Hepatic stellate cell (primary cell): ENCODE measurements at places on chromosomes 13 and 19.
A peak's percentile ranks its signal among the peaks of the same experiment; 100 is the strongest.

DNA sequence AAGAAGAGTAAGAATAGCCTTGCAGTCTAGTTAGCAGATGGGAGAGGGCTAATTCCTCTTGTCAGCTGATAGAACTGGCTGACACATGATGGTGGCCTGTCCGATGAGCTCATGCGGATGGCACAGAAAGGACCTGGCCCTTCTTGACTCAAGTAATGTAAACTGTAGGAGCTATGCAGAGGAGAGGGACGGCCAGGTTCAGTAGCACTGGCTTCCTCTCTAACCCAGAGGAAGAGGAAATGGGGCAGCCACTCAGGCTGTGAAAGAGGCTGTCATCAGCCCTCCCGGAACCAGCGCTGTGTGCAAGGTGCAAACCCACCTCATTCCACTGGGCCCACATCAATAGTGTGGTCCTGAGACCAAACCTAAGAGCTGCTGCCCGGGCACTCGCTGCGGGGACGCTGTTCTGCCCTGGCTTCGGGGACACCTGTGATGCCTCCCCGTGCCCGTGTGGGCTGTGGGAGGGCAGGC lies 30.8 kb upstream of the USE1 start:
- DNase-seq = no peak

- peak; percentile 68 for DNase-seq
Observed at GRCh38 chr19:11881151-11881800, 6.3 kb upstream of the ZNF69 start.

- no peak for DNase-seq
Observed at GRCh38 chr13:114078461-114079451, 53.7 kb downstream of the RASA3 start.

DNA sequence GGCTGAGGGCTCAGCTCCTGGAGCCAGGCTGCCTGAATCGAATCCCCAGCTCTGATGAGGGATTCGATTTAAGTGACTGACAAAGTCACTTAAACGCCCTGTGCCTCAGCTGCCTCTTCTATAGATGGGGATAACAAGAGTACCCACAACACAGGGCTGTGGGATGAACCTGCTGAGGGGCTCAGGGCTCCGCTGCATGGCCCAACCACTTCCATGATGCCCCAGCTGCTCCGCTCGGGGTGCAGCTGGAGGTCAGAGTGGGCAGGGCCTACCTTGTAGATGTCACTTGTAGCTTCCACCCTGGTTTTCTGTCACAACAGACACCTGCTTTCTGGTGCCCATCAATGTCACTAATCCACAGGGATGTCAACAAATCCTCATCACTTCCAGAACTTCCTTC lies 39.2 kb downstream of the STK24 start:
- no peak for DNase-seq

DNA sequence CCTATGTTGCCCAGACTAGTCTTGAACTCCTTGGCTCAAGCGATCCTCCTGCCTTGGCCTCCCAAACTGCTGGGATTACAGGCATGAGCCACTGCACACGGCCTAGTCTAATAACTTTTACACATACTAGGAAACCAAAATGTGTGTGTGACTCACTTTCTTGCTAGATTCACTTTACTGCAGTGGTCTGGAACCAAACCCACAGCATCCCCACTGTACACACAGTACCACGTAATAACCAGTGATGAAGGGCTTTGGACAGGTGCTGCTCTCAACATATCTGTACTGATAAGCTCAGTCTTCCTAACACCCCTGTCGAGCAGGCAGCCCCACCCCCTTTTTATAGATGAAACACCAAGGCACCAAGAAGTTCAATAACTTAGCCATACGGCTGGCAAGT lies 5.1 kb downstream of the DNMT1 start:
- DNase-seq = no peak

GRCh38 chr13:41282129-41282571 lies 18.8 kb upstream of the MTRF1 start:
- DNase-seq = no peak

GRCh38 chr13:49667773-49668172 lies 23.5 kb downstream of the EBPL start:
- DNase-seq = no peak

GRCh38 chr19:41319500-41320184 lies 9.7 kb downstream of the CCDC97 start:
- no peak for DNase-seq

DNA sequence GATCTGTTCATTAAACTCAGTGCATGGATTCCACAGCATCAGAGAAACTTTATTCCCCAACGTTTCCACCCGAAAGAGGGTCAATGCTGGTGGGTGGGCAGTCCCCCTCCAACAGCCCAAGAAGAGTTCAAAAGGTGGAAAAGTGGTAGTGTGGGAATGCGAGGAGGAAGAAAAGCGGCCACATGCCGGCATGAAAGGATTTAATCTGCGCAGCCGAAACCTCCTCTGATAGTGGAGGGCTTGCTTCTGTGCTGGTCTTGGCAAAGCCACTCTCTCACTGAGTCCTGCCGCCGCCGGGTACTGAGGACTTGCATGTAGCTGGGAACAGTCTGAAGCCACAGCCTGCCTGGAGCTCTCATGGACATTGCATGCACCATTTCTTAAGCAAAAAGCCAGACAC lies 136.2 kb upstream of the ZNF536 start:
- no peak for DNase-seq

DNA sequence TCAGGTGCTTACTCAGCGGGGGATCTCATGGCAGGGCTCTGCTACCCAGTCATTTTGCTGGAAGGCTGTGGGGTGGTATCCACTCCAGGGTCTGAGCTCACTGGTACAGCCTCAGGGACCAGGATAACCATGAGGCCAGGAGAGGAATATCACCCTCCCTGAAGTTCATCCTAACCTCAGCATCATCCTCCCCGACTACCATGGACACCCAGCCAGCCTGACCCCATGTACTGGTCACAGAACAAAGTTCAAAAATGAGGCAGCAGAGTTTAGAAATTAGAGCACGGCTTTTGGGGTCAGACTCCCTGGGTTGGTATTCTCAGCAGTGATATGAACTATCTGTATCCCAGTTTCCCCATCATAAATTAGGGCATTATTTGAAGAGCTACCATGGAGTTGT lies 35.5 kb upstream of the RXFP2 start:
- DNase-seq = no peak

DNA sequence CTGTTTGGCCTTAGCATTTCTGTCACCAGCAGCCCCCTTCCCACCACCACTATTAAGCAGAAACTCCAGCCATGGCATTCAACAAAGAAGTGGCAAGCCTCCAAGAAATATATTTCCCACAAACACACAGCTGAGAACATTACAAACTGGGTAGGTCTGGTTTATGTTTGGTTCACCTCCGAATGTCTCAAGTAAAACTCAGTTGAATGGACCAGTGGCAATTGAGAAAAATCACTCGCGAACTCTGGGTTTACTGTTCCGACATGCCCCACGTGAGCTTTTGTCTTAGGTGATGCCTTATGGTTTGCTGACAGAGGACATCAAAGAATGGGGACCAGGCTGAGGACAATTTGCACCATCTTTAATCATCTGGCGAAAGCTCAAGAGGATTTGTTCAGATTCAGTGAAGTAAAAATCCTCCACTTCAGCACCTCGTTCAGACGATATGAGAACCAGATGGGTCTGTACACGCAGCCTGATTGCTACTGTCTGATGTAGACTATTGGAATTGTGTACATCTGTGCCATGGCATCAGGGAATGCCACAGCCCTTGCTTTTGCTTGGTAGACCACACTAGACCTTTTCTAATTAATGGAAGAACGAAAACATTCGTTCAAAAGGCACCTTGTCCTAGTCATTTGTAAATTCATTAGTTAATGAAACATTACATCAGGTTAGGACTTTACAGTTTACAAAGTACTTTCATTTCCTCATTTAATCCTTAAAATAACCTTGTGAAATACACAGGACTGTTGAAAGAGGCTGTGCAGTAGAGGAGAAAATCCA lies 59.4 kb downstream of the SLC10A2 start:
- DNase-seq = no peak

DNA sequence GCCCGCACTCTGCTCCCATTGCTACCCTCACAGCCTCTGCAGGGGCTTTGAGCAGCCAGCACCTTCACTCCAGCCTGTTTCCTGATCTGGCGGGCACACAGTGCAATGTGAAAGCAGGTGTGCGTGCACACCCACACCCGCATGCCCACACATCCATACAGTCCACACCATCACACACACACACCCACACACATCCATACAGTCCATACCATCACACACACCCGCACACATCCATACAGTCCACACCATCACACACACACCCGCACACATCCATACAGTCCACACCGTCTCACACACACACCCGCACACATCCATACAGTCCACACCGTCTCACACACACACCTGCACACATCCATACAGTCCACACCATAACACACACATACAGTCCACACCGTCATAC lies 28.0 kb downstream of the PIAS4 start:
- no peak for DNase-seq

DNA sequence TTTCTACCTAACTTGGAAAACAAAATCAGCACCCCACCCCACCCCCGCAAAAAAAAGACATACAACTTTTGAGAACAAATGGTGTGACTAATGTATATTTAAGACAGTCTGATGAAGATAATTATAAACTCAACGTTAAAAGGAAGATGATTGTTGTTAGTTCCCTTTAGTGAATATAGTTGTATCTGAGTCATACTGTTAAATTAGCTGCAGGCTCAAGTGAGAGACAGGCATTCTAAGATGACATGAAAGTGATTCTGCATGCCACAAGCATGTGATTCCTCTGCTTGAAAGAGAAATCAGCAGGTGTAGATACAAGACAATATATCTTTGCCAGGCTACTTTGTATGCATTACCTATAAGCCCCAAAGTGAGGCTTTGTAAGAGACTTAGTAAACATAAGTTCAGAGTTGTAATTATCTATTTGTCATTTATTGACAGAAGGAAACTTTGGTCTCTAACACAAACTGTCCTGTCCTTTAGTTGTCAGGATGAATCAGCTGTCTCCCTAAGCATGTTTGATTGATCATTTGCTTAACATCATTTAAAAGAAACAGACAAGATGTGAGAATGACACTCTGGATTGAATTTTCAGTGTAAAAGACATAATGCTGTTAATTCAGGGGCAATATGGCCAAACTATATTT lies 319.4 kb upstream of the HTR2A start:
- no peak for DNase-seq

- DNase-seq = peak; percentile 62
Observed at GRCh38 chr13:97328222-97328790, 105.7 kb upstream of the RAP2A start.

DNA sequence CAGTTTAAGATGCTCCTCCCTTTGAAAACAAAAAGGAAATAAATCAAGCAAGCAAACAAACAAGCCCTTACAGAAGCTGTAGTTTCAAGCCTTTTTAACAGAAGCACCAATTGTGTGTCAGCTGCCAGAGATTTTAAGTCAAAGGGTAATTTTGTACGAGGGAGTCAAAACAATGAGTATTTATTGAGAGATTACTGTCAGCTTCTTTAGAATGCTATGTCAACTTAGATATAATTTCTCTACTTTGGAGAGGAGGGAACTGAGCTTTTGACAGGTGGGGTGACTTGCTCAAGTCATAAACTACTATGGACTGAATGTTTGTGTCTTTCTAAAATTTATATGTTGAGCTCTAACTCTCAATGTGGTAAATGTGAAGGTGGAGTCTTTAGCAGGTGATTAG lies 10.5 kb upstream of the CBY2 start:
- DNase-seq = no peak

DNA sequence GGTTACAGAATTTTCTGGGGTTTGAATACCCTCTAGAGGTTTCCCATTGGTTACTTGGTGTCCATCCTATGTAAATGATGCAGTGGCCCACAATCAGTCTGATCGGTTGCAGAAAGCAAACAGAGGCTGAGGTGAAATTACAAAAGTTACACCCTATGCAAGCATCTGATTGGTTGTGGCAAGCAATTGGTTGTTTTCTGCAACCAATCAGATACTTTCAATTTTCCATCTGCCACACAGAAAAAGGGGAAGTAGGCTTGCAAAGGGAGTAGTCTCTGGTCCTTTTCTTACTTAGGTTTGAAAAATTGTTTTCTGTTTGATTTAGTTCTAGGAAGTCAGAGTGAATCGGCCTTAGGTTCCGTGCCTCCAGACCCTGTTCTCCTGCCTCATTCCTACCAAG lies 93.1 kb downstream of the WTIP start:
- no peak for DNase-seq

DNA sequence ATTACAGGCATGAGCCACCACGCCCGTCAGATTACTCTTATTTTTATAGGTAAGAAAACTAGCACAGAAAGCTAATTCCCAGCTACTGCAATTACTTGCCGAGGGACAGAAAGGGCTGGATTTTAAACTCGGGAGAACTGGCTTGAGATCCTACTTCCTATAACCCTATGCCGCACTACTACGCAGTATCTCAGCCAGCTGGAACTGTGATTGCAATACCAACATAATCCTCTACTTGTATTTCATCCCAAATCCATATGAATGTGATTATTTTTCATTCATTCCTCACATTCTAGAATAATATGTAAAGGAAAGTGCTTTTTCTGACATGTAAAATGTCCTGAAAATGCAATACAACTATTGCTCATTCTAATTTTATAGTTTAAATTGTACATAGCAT lies 773.8 kb upstream of the GPC6 start:
- no peak for DNase-seq

- DNase-seq = no peak
Observed at GRCh38 chr19:4585556-4585955, 26.1 kb upstream of the SEMA6B start.

DNA sequence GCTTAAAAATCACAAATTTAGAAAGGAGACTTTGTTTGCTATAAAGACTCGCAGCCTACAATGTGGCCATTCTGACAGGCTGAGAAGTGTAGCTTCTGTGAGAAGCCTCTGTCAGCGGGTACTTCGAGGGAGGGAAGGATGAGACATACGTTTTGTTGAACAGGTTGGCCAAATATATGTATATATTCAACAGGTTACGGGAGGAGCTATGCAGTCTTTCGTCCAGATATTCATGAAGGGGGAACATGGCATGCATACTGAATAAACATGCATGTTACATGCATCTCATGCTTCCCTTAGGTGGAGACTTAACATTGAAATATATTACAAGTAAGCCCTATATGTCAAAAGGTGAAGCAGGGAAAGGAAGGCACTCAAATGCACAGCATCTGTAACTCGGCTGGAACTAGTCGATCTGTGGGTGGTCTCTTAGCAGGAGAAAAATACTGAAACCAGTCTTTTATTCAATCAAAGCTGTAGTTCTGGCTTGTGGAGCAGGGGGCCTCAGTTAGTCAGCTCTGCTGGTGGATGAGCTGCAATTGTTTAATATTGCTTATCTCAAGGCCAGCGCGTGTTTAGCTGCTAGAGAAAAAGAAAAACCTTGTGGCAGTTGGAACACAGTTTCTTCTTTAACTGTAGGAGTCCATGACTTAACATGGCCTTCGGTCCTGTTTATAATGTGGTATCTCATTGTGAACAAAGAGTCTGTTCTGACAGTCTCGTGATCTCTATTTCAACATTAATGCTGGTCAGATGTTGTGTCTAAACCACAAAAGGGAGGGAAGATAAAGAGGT lies 94.3 kb downstream of the FAM216B start:
- no peak for DNase-seq

- no peak for DNase-seq
Observed at GRCh38 chr13:98896868-98897144, 81.1 kb downstream of the DOCK9 start.
